ENCODE measurements at places on chromosomes 5 and 9.
A peak's percentile ranks its signal among the peaks of the same experiment; 100 is the strongest.

DNA sequence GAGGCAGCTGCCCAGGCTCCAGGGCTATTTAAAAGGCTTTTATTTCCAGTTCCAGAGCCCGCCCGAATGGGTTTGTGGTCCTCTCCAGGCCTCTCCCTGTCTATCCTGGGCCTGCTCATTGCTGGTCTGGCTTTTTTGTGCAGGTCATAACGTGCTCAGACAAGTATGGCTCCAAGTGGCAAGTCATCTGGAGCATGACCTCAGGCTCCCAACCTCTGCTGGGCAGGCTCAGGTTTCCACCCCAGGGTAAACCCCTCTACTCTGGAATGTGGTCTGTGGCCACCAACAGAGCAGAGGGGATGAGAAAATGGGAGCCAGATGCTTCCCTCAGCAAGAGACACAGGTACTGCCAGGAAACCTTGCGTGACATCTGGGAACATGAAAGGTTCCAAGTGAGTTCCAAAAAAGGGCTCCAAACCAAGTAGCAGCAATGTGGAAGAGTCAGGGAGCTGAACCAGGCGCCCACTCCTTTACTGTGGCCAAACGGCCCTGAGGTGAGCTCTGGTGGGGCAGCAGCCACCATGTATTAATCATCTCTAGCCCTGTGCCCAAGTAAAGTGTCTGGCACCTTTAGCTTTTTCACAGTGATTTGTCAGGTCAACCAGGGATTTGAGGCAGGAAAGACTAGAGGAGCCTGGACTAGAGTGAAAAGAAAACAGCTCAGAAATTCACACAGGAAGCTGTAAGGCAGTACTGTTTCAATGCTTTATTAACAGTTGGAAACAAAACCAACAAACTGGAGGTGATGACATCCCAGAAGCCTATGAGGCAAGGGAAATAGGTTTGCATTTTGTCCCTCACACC is 25.7 kb downstream of the PCDHGC5 start:
- peak; percentile 54 for DNase-seq

- DNase-seq, result no peak
Measured at GRCh38 chr9:133603135-133603927, 5.9 kb downstream of the FAM163B start.

DNA sequence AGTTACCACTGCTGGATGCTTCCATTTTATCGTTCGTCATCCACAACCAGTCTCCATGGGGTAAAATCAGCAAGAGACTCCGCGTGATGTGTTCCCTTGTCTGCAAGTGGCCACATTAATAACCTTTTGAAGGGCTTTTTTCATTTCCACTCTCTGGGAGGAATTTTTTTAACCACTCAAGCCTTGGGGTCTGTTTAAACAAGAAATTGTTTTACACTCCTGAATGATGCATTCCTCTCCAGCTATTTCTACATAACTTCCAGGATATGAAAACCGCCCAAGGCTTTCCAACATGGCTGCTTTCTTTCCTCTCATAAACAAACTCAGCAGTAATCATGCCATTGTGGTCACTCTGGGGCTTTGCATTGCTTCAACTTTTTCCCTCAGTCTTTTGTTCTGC is 217.2 kb upstream of the DAPK1 start:
- DNase-seq, result peak; percentile 77

DNA sequence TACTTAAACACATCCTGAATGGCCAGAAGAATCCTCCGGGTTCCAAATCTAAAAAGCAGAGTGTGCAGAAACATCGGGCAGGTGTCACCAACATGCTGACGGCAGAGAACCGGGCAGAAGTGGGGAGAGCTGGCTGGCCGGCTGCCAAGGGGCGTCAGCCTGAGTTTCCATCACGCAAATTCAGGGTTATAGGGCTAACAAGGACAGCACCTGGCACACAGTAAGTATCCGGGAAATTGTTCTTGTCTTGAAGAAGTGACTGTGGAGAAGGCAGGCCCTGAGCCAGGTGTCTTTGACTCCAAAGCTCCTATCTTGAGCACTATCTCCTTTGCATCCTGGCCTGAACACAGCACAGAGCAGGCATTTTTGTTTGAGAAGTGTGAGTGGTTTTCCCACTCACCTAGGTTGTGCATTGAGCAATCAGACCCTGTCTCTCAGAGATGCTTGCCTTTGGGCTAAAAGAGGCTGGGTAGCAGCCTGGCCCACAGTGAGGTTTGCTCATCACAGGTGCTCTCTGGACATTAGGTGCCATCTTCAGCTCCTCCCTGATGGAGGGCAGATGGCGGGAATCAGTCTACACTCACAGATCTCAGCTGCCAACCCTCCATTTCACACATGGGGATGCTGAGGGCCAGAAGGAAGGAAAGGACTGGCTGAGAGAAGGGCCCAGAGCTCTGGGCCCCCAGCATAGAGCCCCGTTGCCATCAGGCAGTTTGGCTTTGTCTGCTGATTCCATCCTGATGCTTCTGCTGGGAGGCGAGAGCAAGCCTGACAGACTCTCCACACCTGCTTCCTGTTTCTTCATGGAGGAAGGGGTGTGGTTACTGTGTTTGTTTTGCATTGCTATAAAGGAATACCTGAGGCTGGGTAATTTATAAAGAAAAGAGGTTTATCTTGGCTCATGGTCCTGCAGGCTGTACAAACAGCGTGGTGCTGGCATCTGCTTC is 52.8 kb downstream of the WHRN start:
- DNase-seq, result no peak

- DNase-seq, result no peak
Measured at GRCh38 chr9:14838701-14839100, 71.5 kb downstream of the FREM1 start.

GRCh38 chr5:55234121-55234700 is 803 bp upstream of the CCNO start:
- peak; percentile 26 for DNase-seq

DNA sequence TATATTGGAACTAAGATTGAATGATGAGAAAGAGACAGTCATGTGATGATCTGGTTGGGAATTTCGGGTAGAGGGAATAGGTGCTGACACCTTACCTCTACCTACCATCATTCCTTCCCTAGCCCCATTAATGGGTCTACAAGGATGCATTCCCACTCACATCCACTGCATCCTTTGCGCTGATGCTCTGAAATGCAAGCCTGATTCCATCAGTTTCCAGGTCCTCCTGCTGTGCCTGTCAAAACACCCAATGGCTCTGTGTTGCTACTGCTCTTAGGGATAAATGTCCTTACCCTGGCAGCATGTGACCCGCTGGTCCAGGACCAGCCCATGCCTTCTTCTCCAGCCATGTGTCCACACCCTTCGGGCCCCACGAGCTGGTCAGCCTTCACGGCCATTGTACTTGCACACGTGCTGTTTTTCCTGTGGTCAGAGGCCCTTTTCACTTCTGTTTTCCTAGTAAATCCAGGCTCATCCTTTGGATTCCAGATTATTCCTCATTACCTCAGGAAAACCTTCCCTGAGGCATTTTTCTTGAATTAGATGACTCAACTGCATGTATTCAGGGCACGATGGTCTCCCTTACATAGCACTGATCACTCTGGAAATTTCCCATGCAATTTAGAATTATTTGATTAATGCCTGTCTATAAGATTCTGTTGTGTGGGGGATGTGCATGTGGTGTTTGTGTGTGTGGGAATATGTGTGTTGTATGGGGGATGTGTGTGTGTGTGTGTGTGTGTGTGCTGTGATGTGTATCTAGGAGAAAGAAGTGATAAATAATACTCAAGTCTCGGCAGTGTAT is 185.0 kb downstream of the DIRAS2 start:
- no peak for DNase-seq

DNA sequence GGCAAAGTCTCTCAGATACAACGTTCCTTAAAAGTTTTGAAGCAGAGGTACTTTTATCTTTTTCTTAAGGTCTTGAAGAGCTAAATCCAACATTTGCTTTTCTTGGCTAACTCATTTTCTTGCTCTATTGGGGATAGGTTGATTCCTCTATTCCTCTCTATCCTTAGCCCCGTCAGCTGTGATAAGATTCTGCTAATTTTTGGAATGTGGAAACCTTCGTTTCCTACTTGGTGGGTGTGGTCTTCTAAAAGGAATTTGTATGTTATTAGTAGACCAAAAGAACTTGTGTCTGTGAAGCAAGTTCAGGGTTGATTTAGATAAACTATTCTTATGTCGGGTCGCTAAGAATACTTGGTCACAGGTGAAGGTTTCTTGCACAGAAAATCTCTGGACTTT is 308.6 kb downstream of the ADAMTS6 start:
- no peak for DNase-seq

GRCh38 chr5:95631255-95631958 is 11.5 kb downstream of the GPR150 start:
- peak; percentile 86 for DNase-seq

- DNase-seq, result no peak
Measured at GRCh38 chr9:94096819-94097577, 12.7 kb downstream of the PTPDC1 start.

DNA sequence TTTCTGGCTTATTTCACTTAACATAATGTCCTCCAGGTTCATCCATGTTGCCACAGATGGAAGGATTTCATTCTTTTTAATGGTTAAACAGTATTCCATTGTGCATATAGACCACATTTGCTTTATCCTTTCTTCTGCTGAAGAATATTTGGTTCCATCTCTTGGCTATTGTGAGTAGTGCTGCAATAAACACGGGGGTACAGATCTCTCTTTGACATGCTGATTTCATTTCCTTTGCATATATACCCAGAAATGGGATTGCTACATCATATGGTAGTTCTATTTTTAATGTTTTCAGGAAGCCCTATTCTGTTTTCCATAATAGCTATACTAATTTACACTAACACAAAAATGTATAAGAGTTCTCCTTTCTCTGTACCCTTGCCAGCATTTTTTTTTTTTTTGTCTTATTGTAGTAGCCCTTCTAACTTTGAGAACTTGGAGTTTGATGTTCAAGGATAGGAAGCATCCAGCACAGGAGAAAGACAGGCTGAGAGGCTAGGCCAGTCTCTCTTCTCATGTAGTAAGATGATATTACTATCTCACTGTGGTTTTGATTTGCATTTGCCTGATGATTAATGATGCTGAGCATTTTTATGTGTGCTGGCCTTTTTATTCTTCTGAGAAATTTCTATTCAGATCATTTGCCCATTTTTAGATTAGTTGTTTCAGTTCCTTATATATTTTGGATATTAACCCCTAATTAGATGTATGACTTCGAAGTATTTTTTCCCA is 592.2 kb upstream of the ZNF608 start:
- no peak for DNase-seq

DNA sequence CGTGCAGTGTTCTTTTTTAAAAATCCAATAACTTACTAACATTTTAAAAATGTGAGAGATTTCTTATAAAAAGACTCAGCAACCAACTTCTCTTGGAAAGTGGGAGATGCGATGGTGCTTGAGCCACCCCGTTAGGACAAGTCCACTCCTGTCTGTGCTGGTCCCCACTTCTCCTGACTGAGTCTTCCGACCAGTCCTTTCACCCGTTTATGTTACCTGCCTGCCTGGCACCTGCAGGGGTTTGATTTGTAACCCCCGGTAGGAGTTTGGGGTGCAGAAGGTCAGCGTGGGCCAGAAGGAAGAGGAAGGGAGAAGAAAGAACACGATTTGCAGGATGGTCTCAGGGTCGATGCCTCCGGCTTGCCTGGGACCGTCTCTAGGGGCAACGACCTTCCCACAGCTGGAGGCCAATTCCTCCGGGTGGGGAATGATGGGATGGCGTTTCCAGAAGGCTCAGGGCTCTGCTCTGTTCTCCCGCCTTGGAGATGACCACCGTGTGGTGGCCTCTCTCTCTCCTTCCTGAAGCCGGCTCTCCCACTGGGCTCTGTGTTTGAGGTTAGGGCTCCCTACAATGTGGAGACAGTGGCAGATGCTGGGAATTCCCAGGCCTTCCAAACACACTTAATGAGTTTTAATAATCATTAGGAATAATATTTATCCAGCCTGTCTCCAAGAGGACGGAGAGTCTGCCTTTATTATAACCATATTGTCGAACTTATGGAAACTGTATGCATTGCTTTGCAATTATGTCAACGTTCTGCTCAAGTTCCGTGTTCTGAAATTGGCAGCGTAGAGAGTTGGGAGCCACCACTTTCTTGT is 14.8 kb downstream of the COL27A1 start:
- DNase-seq, result no peak

- no peak for DNase-seq
Measured at GRCh38 chr5:7682379-7682778, 168.6 kb downstream of the CFAP90 start.

DNA sequence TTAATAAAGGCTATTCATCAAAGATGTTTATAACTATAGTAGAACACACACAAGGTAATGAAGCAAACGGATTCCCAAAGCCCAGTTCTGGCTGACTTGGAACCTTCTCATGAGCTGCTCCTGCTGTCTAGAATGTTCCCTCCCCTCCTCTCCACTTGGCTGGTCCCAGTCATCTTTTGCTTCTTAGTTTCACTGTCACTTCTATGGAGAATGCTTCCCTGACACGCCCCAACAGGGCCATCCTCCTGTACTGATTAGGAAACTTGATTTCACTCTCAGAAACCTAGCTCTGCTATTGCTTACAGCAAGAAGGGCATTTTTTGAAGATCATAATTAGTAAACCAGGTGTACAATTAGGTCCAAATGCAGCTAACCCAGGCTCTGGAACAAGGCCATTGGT is 3.2 kb upstream of the RAPGEF1 start:
- no peak for DNase-seq

DNA sequence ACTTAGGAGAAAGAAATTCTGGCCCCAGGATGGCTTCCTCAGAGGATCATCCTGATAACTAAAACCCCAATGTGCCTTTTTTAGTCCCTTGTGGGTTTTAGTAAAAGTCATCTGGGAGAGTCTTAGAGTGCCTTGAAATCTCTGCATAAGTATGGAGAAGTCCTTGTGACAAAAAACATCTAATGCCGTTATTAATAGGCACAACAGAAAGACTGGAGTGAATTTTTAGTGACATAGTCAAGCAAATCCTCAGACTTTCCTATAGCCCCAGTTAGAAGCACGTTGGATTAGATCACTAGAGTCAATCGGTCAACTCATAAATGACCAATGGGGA is 108.2 kb upstream of the MPDZ start:
- DNase-seq, result no peak

DNA sequence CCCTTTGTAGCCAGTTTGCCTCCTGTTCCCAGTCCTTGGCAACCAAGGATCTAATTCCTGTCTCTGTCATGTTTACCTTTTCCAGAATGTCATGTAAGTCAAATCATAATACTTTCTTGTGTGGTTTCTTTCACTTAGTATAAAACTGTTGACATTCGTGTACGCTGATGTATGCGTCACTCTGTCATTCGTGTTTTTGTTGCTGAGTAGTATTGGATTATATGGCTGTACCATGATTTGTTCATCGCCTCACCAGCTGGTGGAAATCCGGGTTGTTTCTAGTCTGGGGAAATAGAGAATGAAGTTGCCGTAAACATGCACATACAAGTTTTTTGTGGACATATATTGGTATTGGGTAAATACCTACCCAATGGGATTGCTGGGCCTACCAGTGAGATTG is 97.4 kb downstream of the ANGPTL2 start:
- no peak for DNase-seq

All from fibroblast of villous mesenchyme (primary cell).